ENCODE measurements at places on chromosomes 6 and 20. TPM values are rescaled to one million over a fixed set of nuclear protein-coding genes. Genes with fewer than 3 reads are reported as not detected.

PBOV1 gene
- not detected for total RNA-seq

DEFB132 gene
- not detected for total RNA-seq

DNA sequence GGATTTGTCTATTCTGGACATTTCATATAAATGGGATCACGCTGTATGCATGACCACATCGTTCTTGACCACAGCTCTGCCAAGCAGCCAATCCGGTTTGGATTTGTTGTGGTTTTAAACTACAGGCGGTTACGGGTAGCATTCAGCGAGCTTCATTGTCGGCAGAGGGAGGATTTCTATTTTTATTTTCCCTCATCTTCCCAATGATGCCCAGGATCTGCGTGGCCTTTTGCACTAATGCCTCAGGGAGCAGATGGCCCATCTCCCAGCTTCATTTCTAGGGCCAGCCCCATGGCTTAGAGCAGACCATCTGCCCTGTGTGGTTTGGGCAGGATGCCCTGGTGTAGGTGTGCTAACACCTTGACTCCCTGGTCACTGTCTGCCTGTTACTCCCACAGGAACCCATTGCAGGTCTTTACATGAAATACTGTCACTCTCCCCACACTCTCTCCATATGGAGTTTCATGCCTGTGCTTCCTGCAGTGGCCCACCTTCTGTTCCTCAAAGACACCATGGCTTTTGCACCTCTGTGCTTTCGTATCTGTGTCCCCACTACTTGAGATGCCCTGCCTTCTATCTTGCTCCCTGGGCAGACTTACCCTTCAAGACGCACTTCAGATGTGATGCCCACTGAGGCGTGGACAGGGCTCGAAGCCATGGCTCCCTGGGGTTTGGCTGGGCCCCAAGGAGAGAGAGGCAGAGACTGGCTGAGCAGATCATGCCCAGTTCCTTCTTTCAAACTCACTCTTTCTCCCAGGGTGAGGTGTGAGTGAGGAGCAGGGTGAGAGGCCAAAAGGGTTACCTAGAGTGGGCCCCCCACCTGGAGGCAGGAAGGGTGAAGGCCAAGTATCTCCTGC lies 26.0 kb downstream of the SDCBP2 start:
- DNase-seq, result no peak
- no peaks in the 10 kb centered on the region for H3K36me3 ChIP-seq
- H3K27ac ChIP-seq, result no peak overlapping the region
- peaks cover 11% of the 10 kb centered on the region for H3K4me1 ChIP-seq
- no peaks in the 10 kb centered on the region for H3K27me3 ChIP-seq
- H3K4me3 ChIP-seq, result no peak overlapping the region

- DNase-seq, result no peak
- H3K4me1 ChIP-seq, result peaks cover 70% of the 10 kb centered on the region
- peaks cover 14% of the 10 kb centered on the region for H3K36me3 ChIP-seq
- no peaks in the 10 kb centered on the region for H3K27me3 ChIP-seq
- H3K27ac ChIP-seq, result peak overlapping the region; percentile 74
- peak overlapping the region; percentile 94 for H3K4me3 ChIP-seq
Observed at GRCh38 chr6:85452441-85452881, 2.6 kb downstream of the NT5E start.

- peaks cover 36% of the 10 kb centered on the region for H3K36me3 ChIP-seq
- no peak for DNase-seq
- peaks cover 27% of the 10 kb centered on the region for H3K4me1 ChIP-seq
- H3K27ac ChIP-seq, result no peak overlapping the region
- no peak overlapping the region for H3K4me3 ChIP-seq
Observed at GRCh38 chr20:49863666-49864065, 51.0 kb downstream of the SLC9A8 start.

DNA sequence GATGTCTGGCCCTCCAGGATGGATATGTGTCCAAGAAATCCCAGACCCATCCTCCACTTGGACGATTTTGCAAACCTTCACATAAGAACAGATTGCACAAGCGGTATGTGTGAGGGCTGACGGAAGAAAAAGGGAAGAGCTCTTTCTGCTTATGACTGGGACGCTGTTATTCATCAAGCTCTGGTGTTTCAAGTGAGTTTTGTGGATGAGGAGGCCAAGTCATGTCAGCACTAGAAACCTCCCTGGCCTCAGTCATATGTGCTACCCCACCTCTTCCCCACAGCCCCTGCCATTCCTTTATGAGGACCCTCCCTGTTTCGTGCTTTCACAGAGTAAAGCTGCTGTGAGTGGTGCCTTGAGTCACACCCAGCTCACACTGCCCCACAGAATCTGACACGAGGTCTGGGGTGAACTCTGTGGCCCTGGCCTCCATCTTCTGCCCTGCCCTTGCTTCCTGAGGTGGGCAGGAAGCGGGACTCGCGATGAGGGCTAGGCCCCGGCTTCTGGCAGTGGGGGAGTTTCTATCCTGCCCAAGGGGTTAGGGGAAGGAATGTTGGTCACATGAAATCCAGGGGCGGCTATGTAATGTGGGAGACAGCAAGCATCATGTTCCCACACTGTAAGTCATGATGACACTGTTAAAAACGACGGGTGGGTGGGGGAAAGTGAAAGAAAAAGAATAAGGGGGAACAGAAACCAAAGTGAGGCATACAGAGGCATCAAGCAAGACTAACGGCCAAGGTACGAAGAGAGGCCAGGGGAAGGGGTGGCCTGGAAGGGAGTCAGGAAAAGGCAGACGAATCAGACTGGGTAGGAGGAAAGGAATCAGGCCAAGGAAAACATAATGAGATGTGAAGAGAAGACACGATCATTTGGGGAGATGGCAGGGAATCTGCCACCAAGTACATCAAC lies 78.1 kb downstream of the PRDM1 start:
- H3K4me3 ChIP-seq, result no peak overlapping the region
- no peaks in the 10 kb centered on the region for H3K27me3 ChIP-seq
- no peak overlapping the region for H3K27ac ChIP-seq
- peaks cover 10% of the 10 kb centered on the region for H3K4me1 ChIP-seq
- no peaks in the 10 kb centered on the region for H3K36me3 ChIP-seq
